ENCODE measurements at places on chromosomes 3 and 15. TPM values are rescaled to one million over a fixed set of nuclear protein-coding genes. Genes with fewer than 3 reads are reported as not detected.

DNA sequence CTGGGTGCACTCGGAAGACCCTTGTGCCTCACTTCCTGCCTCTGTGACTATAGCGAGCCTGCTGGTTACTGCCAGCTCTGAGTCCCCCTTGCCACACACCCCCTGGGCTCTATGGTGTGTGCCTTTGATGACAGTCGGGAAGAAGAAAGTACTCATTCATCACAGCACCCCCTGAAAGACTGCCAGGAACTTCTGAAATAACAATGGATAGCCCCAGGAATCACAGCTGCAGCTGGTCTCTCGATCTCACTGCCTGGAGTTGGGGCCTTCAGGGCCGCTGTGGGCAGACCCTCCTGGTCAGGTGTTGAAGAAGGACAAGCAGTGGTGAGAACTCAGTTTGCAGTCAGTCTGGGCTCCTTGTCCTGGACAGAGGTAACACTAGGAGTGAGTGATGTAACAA is 9.8 kb upstream of the RPP14 start:
- DNase-seq, result no peak

GRCh38 chr3:122074621-122075265 is 19.6 kb downstream of the CD86 start:
- DNase-seq, result no peak

DNA sequence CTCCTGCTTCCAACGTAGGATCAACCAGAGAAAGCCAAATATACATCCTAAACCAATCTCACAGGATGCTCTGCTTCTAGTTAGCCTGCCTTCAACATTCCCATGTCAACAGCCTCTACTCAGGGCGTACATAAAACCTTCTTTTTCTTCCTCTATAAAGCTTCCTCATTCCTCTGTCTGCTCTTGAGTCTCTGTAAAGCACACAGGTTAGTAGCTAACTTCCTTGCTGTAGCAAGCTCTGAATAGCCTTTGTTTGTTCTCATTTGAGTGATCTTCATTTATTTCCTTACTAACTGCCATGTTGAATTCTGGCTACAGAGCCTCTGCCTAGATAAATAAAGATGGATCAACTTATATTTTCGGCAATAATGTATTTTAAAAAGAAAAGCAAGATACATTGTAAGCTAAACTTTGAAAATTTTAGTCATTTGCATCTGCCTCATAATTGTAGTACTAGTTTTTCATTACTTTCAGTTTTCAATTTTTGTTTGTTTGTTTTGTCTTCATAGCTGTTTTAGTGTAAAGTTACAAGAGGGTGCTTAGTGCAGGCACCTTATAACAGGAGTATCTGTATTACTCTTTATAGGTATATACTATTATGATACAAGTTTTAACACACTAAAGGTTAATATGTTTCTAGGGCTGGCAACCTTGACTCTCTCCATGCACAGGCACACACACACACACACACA is 498.2 kb downstream of the PYDC2 start:
- no peak for DNase-seq

DNA sequence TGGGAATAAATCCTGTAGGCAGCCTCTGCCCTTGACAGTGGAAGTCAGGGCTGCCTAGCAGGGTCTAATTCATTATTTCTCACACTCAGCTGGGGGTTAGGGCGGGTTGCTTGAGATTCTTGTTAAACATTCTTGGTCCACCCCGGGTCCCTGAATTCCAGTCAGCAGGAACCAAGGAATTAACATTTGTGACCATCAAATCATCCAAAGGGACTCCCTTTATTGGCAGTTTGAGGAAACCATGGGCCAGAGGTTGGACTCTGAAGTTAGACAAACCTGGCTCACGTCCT is 122.8 kb downstream of the EEFSEC start:
- DNase-seq, result no peak

- DNase-seq, result no peak
These were observed 37.0 kb downstream of the ABHD2 start for GRCh38 chr15:89125088-89125826.

- no peak for DNase-seq
These were observed 92.5 kb downstream of the LIPC start for GRCh38 chr15:58524247-58524646.

Gene CFAP91
- 0.34 TPM for total RNA-seq
